ENCODE measurements at places on chromosomes 16 and 17.

- DNase-seq = no peak
Measured at GRCh38 chr17:41212524-41213169, 13.8 kb upstream of the KRTAP9-2 start.

- no peak for DNase-seq
Measured at GRCh38 chr17:65864394-65864793, 302.9 kb upstream of the AXIN2 start.

DNA sequence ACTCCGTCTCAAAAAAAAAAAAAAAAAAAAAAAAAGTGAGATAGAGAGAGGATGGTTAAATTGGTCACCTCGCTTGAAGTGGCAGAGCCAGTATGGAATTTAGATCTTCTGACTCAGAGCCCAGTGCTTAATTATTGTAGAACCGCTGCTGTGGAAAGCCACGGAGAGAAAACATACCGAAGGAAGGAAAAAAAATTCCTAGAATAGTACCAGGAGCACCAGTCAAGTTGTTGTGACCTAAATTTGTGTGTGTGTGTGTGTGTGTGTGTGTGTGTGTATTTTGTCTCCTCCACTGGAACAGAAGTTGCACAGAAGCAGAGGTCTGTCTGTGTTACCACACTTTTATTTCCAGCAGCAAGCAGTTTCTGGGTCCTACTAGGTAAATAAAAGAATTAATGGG, 10.6 kb upstream of the NUP85 start:
- DNase-seq = no peak

GRCh38 chr17:66353937-66354401, 51.6 kb downstream of the PRKCA start:
- no peak for DNase-seq

- DNase-seq = no peak
Measured at GRCh38 chr16:72122916-72123315, 29.3 kb downstream of the DHX38 start.

- no peak for DNase-seq
Measured at GRCh38 chr16:71467810-71468209, 5.8 kb upstream of the ZNF23 start.

GRCh38 chr17:67610061-67610460, 107.7 kb upstream of the NOL11 start:
- DNase-seq = no peak

GRCh38 chr17:36036235-36036634, 18.5 kb upstream of the CCL23 start:
- DNase-seq = no peak

GRCh38 chr16:10297341-10298006, 88.4 kb upstream of the ATF7IP2 start:
- DNase-seq = no peak

DNA sequence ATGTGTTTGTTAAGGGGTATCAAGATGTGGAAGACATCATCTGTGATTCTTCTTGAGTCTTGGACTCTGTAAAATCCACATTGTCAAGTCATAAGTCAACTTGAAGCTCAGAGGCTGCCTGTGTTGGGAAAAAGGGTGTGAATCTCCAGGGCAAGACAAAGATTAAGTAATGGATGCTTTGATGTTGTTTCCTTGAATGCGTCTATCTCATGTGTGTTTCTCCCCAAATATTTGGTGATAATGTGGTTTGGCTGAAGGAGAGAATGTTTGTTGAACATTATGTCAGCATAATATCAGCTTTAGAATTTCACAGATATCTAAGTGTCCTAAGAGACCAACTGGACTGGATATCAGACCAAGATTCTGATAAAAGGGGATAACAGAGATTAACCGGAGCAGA, 24.1 kb upstream of the KCNJ16 start:
- no peak for DNase-seq

GRCh38 chr16:89198417-89199240, 1.7 kb downstream of the SLC22A31 start:
- DNase-seq = no peak

- no peak for DNase-seq
Measured at GRCh38 chr17:58995247-58995940, 111.3 kb downstream of the TRIM37 start.

DNA sequence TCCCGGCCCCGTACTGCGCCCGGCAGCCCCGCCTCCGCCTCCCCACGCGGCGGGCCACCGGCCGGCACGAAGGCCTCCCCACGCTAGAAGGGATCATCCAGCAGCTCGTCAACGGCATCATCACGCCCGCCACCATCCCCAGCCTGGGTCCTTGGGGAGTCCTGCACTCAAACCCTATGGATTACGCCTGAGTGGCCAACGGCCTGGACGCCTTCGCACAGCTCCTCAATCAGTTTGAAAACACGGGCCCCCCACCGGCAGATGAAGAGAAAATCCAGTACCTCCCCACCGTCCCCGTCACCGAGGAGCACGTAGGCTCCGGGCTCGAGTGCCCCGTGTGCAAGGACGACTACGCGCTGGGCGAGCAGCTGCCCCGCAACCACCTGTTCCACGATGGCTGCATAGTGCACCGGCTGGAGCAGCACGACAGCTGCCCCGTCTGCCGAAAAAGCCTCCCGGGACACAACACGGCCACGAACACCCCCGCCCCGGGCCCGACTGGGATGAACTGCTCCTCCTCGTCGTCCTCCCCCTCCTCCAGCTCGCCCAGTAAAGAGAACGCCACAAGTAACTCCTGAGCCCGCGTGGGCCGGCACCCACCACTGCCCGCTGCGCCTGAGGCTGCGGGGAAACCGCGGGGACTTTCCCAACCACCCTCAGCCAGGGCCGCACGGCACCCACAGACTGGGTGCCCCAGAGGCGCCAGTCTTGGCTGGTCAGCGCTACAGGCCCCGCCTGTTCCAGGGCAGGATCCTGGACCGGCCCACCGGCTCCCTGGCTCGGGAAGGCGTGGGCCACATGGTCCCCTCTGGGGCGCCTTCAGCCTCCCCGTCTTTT, 39.0 kb upstream of the AKAP1 start:
- DNase-seq = no peak

DNA sequence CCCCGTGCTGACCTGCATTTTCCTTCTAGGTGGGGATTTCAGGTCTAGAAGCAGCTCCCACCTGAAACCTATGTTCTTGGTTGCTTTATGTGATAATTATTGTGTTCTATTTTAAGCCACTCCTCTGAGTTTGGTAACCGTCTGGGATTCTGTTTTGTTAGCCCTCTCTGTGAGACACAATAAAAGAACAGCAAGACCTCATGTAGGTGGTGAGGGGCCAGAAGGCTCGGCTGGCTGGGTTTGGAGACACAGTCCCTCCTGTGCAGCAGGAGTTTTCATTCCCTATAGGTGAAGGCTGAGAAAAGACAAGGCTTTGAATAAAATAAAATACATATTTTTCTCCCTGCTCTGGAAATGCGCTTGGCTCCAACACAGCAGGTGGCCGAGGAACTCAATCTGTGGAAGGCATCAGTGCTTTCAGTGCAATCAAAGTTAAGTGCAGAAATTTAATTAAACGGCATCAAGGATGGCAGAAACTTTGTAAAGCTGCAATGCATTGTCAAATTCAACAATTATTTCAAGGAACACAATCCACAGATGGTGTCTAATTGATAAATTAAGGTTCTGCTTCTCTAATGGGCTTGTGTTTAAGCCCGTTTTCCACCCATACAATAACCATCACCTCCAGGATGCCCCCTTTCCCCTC, 107.8 kb downstream of the MSI2 start:
- no peak for DNase-seq

DNA sequence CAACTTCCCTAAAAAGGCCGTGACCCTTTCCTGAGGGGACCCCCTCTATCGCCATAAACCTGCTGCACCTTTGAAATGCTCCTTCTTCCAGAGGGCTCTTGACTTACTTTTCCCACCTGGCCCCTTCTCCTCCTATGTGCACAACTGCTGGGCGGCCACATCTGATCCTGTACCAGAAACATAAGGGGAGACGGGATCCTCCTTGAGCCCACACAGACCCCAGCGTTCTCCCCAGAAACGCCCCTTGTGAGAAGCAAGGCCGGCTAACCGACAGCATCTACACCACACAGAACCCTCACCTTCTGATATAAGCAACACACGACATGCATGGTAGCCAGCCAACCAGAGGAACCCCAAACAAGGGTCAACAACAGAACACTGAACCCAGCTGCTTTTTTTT, 14.2 kb upstream of the MNT start:
- DNase-seq = no peak

DNA sequence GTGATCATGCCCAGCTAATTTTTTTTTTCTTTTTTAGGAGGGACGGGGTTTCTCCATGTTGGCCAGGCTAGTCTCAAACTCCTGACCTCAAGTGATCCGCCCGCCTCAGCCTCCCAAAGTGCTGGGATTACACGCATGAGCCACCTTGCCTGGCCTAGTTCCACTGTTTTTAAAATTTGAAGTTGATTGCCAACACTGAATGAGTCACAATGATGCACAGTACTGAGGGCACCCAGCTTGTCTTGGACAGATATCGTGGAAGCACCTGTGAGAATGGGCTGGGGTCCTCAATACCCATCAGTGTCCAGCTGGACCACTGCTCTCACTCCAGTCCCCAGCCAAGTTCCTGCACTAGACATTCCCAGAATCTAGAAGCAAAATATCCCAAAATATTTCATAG, 2.5 kb downstream of the KNOP1 start:
- DNase-seq = no peak

- DNase-seq = no peak
Measured at GRCh38 chr16:87461466-87461991, 31.3 kb downstream of the ZCCHC14 start.

DNA sequence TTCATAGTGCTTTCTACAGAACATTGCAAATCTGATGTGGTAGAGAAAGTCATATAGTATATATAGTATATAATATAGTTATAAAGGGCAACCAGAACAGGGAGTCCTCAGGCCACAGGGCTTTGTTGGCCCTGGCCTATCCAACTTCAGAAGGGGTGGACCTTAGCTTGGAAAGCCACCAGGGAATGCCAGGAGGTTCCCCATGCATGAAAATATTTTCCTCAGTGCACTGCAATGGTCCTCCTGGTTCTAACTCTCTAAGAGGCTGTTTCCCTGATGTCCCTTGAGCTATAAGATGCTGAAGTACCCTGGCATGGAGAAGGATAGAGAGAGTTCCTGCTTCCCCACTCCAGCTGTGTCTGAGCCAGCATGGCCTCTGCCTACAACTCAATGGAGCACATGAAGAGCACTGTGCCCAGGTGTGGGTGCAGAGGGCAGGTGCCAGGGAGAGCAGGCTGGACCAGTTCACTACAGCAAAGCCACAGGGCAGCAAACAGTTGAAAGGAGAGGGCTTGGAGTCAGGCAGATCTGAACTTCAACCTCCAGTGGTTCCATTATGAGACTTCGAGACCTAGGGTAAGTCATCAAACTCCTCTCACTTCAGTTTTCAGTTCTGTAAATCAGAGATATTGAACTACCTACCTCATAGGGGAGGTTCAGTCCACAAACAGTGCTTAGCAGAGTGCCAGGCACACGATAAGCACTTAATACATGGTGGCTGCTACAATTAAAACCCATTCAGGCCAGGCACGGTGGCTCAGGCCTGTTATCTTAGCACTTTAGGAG, 183.1 kb downstream of the SALL1 start:
- DNase-seq = no peak

DNA sequence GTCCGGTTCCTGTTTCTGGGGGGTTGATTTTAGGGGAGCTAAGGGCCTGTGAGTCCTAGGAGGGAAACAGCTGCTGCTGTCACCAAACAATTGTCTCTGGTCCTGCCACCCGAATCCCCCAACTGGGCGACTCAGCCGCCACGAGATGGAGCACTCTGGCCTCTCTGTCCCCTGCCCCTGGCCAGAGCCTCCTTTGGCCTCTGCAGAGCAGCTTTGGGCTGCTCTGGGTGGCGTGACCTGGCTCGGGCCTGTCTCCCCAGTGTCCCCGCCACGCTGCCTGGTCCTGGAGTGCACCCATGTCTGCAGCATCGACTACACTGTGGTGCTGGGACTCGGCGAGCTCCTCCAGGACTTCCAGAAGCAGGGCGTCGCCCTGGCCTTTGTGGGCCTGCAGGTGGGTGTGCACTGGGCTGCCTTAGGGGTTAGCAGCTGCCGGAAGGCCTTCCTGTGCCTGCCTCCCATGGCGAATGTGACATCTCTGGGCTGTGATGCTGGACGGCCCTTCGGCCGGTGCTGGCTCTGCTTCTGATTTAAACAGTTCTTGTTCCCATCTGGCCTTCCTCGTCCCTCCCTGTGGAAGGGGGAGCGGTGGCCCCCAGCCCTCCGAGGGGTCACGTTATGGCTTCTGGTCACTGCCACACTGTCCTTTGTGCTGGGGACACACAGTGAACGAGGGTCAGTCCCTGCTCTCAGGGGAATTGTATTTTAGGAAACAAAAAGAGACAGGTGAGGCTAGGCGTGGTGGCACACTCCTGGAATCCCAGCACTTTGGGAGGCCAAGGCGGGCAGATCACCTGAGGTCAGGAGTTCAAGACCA, 11.6 kb upstream of the RNF213 start:
- DNase-seq = no peak

- no peak for DNase-seq
Measured at GRCh38 chr17:33494151-33494550, 201.1 kb upstream of the ASIC2 start.

DNA sequence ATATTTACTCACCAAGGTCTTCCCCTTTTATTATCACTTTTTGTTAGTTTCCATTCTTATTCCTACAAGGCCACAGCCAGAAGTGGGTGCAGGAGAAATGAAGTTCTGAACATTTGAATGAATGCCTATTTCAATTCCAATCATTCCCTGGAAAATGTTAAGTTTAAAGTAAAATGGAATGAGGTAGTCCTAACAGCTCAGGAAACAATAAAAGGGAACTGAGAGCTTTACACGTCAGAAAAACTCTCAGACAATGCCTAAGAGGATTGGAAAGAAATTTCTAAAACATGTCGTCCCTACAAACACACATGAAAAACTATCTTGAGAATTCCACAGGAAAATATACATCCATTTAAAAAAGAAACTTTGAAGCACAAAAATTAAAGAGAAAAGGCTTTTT, 238.8 kb downstream of the STX8 start:
- no peak for DNase-seq

DNA sequence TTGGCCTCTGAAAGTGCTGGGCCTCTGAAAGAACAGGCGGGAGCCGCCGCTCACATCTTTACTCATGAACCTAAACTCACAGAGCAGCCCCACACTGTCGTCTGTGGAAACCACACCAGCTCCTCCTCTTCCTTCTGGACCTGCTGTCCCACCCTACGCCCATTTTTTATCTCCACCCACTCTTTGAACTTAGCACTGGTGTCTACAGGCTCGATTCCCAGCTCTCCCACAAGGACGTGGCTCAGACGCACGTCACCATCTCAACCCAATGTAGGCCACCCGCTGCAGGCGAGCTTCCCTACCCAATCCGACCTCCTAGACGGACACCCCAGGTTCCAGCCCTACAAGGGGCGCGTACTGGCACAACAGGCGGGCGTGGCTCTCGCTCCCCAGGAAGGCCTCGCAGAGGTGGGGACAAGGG, 62.2 kb downstream of the NXN start:
- DNase-seq = no peak

- DNase-seq = no peak
Measured at GRCh38 chr16:14409563-14409962, 220.5 kb downstream of the PARN start.

- no peak for DNase-seq
Measured at GRCh38 chr16:28260193-28260592, 32.1 kb upstream of the SBK1 start.

All from hippocampal formation (tissue), 2 donors.